WTC11 (cell line): ENCODE measurements at places on chromosomes 13 and 19.

- no peak for DNase-seq
These were observed 51.5 kb downstream of the INSR start for GRCh38 chr19:7242601-7243258.

- no peak for DNase-seq
These were observed 254.1 kb upstream of the RXFP2 start for GRCh38 chr13:31485183-31485582.

- no peak for DNase-seq
These were observed 7.7 kb upstream of the TBC1D4 start for GRCh38 chr13:75489502-75490263.

DNA sequence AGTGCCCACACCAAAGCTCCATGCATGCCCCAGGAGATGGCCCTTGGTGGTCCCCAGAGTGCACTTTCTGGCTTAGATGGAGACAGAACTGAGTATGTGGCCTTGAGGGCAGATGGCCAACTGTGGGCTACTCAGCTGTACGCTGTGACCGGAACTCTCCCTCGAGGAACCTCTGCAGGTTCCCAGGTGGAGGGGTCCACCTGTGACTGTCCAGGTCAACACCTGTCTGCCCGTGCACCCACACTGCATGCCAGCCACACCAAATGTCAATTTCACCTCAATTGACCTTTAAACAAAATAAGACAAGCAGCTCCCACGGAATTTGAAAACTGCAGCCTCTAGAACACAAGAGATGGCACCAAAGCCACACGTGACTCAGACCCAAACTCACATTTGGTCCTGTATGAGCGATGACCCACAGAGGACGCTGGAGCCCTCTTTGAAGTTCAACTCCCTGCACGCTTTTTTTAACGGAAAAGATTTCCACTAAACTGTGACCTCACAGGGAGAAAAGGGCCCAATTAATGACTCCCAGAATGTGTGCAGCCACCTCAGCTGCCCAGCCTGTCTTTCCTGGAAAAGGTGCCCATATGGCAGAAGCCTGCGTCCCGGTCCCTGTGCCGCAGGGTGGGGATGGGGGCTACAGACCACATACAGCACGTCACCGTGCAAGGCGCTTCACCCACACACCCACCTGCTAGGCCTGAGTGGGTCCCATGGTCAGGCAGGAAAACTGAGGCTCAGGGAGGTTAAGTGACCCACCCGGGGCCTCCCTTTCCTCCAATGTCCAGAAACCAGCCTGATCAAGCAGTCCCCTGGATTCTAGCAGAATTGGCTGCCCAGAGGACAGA is 47.7 kb downstream of the KLF2 start:
- DNase-seq = no peak

- DNase-seq = no peak
These were observed 26.8 kb downstream of the DHX34 start for GRCh38 chr19:47375694-47376588.

DNA sequence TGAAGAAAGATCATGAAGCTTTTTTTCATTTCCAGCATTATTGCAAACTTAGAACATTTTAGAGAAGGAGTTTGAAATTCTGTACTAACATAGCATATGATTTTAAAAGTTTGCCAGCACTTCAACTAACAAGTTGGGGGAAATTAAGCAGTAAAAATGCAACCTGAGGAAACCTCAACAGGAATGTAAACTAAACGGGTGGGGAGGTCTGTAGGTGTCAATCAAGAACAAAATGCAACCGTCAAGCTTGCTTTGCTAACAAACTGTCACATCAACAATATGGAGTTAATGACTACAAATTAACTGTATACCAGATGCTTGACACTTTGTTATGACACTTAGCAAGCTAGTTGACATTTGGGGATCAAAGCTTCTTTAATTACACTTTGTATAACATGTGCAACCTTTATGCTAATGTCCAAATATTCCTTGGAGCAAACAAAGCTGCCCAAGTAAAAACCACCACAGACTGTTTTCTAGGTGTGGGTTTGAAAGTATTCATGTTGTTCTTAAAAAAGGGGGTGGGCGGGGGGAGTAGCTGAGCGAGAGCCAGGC is 52.1 kb downstream of the DACH1 start:
- no peak for DNase-seq

- DNase-seq = no peak
These were observed 27.9 kb downstream of the C13orf46 start for GRCh38 chr13:113945857-113946408.

DNA sequence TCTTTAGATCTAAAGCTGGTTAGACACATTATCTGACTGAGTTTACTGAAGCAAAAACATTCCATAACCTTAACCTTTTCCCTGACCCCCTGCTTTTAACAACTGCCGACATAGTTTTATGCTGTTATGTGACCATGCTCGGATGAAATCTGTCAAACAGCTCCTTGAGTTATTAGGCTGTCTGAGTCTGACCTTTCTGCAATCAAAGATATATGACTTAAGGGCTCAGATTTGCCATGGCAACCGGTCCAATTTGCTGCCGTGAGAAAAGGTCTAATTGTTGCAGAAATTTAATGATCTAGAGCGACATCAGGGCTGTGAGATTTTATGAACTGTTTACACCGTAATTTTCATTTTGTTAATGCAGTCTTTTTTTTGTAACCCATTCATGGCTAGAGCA is 61.8 kb downstream of the URI1 start:
- DNase-seq = no peak

DNA sequence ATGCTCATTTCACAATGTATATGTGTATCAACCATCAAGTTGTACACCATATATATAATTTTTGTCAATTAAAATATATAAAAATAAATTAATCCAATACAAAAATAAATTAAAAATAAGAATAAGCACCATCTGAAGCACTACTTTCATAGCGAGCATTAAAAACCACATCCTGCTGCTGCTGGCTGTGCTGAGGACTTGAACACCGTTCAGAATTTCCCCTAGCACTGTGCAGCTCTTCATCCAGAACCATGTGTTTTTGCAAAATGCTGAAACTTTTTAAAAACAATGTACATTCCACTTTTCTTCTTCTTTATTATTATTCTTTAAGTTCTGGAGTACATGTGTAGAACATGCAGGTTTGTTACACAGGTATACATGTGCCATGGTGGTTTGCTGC is 40.0 kb upstream of the FOXO1 start:
- DNase-seq = no peak

DNA sequence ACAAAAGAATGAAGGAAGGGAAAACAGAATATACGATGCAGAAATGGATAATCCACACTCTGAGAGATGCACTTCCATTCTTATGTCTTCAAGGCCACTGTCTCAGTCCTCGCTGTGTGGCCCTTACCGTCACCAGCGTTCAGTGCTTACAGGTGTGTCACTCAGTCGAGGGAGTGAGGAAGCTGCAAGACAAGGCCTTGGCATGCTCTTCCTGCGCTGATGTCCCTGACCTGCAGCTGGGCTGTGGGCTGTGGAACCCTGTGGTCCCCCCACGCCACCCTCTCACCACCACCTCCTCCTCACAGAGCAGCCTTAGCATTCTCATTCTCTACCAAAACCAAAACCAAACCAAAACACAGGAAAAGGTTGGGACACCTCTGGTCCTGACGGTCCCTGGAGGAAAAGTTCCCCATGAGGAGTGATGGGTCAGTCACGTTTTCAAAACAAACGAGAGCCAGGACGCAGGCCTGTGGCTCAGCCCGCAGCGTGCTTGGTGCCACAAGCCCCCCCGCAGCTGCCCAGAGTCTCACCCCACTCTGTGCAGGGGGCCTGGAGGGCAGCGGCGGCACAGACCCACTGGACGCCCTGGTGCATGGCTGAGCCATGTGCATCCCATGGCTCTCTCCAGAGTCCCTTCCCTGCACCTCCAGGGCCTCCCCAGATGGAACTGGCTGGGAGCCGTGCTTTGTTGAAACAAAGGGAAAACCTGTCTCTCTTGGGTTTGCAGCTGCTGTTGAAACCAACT is 48.2 kb upstream of the GPR183 start:
- no peak for DNase-seq

DNA sequence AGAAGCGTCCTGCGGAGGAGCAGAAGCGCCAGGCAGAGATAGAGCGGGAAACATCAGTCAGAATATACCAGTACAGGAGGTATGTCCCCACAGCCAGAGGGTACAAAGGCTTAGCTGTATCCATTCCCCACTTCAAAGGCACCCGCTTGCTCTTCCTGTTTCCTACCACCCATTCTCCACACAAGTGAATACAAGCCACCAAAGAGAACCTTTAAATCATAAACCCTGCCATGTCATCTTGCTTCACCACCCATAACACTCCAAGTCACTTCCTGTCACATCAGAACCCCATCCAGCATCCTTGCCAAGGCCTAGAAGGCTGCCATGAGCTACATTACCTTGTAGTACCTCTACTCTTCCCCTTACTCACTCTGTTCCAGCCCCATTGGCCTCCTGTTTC is 205.8 kb downstream of the LMO7 start:
- DNase-seq = no peak

DNA sequence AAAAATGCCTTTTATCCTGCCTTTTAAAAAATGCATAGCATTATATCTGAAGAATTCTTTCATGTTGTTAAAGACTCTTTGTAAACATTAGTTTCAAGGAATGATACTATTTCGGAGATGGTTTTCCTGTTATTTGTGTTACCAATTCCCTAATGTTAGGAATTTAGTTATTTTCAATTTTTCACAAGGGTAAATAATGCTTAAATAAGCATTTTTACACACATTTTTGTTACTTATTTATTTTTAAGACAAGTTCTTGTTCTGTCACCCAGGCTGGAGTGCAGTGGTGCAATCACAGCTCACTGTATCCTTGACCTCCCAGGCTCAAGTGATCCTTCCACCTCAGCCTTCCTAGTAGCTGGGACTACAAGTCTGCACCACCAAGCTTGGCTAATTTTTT is 49.0 kb downstream of the RGCC start:
- DNase-seq = no peak

- peak; percentile 30 for DNase-seq
These were observed 866 bp downstream of the COX7A1 start for GRCh38 chr19:36151144-36152018.

DNA sequence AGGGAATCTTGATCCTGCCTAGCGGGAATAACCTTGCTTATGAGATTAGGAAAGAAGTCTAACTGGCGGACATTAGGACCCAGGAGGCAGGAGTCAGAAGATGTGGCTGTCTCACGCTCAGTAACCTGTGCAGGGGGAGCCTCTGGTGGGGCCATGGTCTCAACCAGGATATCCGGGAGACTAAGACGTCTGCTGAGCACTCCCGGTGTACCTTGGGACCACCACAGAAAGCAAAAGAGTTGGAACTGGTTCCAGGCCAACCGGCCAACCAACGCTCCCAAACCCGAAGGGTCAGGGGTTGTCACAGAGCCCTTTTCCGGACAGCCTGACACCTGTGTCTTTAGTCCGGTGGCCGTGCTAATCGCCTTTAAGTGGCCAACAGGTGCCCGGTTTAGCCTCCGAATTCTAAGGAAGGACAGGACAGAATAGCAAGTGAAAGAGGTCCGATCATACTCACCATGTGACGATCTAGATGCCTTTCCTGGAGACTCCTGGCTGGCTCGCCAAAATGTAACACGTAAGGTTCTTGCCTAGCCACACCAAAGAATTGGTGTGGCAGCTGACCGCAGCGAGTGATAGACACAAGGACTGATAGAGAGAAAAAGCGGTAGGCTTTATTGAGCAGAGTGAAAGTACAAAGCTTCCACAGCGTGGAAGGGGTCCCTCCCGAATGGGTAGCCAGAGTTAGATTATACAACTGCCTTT is 103.9 kb upstream of the DIAPH3 start:
- peak; percentile 45 for DNase-seq

GRCh38 chr13:23680845-23681669 is 110.8 kb downstream of the TNFRSF19 start:
- no peak for DNase-seq

GRCh38 chr19:31383553-31383952 is 34.3 kb upstream of the TSHZ3 start:
- DNase-seq = no peak

DNA sequence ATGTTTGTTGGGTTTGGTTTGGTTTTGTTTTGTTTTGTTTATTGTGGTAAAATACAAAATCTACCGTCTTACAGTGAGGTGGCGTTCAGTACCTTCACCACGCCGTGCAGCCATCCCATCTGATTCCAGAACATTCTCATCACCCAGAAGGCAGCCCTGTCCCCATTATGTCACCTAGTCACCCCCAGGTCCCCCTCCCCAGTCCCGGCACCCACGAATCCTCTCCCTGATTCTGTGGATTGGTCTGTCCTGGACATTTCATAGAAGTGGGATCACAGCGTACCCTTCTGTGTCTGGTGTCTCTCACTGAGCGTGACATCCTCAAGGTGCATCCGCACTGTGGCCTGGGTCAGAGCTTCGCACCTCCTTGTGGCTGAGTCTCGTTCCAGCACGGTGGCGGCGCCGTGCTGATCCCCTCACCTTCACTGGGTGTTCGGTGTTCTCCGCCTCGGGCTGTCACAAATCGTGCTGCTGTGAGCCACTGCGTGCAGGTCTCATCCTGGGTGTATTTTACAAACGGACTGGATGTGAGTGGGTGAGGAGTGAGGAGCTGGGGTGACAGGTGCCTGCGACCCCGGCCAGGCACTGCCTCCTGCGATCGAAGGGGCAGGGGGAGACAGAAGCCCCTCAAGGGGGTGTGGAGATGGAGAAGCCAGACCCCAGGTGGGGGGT is 580 bp upstream of the TEKTIP1 start:
- no peak for DNase-seq

DNA sequence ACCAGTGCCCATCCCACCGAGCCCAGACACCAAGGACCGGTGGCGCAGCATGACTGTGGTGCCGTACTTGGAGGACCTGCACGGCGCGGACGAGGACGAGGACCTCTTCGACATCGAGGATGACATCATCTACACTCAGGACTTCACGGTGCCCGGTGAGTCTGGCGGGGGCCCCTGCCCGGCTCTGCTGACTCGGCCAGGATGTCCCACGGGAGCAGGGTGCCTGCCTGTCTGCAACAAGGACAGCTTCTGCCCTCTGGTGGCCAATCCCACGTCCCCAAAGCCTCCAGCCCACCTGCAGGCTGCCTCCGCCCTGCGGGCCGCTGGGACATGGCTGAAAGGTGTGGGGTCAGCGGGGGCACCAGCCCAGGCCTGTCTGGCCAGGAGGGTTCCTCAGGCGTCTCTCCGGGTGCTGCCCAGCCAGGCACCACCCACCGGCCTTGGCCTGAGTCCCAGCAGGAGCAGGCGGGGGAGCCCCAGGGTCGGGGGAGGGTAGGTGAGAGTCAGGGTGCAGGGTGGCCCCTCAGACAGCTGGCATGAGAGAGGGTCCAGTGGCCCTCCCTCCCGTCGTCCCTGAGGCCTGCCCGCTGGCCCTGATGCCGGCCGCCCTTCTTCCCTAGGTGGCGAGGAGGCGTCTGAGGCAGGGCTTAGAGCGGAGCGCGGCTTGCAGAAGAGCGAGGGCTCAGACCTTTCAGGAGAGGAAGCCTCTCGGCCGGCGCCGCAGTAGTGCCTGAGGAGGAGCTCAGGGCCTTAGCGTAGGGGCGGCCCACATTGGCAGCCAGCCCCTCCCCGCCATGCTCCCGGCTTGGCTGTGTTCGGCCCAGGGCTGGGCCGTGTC is 14.6 kb downstream of the CBARP start:
- peak; percentile 78 for DNase-seq
